ENCODE measurements at places on chromosomes 4 and X.

DNA sequence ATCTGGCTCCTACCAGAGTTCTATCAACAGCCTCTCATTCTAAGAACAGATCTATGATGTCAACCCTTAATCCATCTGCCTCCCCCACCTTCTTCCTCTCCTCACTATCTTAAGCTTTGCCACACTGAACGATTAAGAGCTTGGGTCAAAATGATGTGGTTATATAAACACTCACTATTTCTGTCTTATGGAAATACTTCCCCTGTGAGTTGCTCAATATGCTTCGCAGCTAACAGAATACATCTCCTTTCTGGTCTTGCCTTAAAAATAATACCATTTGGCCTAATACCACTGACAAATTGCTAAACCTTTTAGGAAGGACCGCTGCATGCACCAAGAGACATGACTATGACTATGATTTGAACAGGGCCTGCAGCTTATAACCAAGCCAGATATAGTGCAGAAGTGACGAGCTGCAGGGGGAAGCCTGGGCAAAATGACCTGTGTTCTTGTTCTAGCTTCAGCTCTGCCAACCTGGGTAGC, 130.9 kb downstream of the RNF150 start:
- no peak for DNase-seq

- DNase-seq = no peak
These were observed 270.8 kb downstream of the BCOR start for GRCh38 chrX:39826813-39827543.

GRCh38 chr4:177596035-177596434, 153.8 kb upstream of the AGA start:
- peak; percentile 81 for DNase-seq

- no peak for DNase-seq
These were observed 9.9 kb downstream of the HMX1 start for GRCh38 chr4:8861576-8862295.

- DNase-seq = no peak
These were observed 356.8 kb downstream of the TLL1 start for GRCh38 chr4:166229799-166230198.

DNA sequence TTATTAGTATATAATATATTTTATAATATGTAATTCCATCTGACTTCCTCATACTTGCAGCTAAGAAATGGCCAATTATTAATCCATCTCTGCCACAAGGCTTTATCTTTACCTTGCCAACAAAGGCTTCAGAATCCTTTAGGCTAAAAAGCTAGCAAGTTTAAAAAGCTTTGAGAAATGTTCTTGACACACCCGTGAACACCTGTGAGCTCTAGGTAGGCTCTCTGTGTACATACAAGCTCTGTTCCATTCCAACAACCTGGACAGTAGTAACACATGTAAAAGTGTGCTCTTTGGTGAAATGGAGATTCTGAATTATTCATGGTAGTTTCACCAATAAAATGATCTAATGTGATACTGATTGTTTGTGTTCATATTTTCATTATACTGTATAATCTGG, 49.7 kb upstream of the USP9X start:
- no peak for DNase-seq

- DNase-seq = no peak
These were observed 452.1 kb downstream of the STPG2 start for GRCh38 chr4:97691111-97691605.

GRCh38 chr4:1022051-1022738, 10.8 kb downstream of the FGFRL1 start:
- no peak for DNase-seq

DNA sequence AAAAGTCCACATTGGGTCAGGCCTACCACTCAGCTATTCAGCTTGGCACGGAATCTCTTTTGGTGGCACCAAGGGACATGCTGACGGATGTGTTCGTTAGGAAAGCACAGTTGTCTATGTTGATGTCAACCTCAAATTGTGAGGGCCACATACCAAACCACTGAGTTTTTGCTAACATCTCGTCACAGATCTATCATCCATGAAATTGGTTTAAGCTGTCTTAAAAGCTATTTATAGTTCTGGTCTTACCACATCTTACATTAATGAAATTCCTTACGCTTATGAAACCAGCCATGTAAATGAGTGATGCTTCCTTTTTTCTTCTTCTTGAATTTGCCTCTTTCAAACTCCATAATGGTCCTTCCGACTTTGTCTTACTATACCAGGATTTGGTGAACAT, 101.5 kb downstream of the MGST2 start:
- peak; percentile 84 for DNase-seq

GRCh38 chr4:101018836-101019235, 328.5 kb downstream of the PPP3CA start:
- no peak for DNase-seq

DNA sequence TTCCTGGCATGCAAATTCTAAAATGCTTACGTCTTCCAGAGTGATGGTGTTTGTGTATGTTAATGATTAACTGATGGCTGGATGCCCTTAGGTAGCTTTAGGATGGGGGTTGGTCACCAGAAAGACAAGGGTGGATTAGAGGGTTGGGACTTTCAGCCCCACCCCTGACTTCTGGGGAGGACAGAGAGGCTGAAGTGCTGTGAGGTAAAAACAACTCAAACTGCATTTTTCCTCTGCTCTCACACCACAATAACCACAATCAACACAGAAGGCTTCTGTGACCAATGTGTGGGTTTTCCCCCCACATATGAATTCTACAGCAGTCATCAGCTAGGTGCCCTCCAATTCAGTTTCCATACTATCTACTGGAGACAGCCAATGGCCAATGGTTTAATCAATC, 18.7 kb upstream of the DDIT4L start:
- DNase-seq = no peak

- no peak for DNase-seq
These were observed 13.5 kb downstream of the DCHS2 start for GRCh38 chr4:154478128-154478527.

- no peak for DNase-seq
These were observed 101.5 kb downstream of the CCDC160 start for GRCh38 chrX:134338527-134338926.

GRCh38 chr4:78756137-78756536, 20.0 kb upstream of the BMP2K start:
- DNase-seq = no peak
